ENCODE measurements at places on chromosomes 1 and 21. TPM values are rescaled to one million over a fixed set of nuclear protein-coding genes. Genes with fewer than 3 reads are reported as not detected.

The FMO3 gene
- 1.7 TPM for total RNA-seq

GRCh38 chr21:15190837-15191236, 126.0 kb upstream of the NRIP1 start:
- no peak overlapping the region for H3K27ac ChIP-seq
- no peak overlapping the region for H3K4me3 ChIP-seq
- H3K4me1 ChIP-seq = no peaks in the 10 kb centered on the region
- no peaks in the 10 kb centered on the region for H3K27me3 ChIP-seq
- DNase-seq = no peak
- no peaks in the 10 kb centered on the region for H3K36me3 ChIP-seq

The TNFRSF4 gene
- total RNA-seq = 1.3 TPM

The SMCP gene
- not detected for total RNA-seq

GRCh38 chr1:32013386-32014198, at the start of gene KHDRBS1:
Gene KHDRBS1 (plus strand): TSS chr1:32013868. CDS start chr1:32013996, 128 bp downstream.
- H3K4me3 ChIP-seq = peak within 1 kb of the TSS; percentile 59
- H3K27me3 ChIP-seq = no peaks in the 10 kb centered on the region
- H3K27ac ChIP-seq = peak within 1 kb of the TSS; percentile 95
- peaks cover 2% of the 10 kb centered on the region for H3K4me1 ChIP-seq
- peak; percentile 99 for DNase-seq

- DNase-seq = no peak
- H3K36me3 ChIP-seq = no peaks in the 10 kb centered on the region
- H3K4me1 ChIP-seq = peaks cover 5% of the 10 kb centered on the region
- peak overlapping the region; percentile 92 for H3K27ac ChIP-seq
- H3K4me3 ChIP-seq = no peak overlapping the region
Observed at GRCh38 chr1:18953731-18954231, 2.7 kb downstream of the IFFO2 start.

GRCh38 chr1:225454733-225455132, 26.9 kb upstream of the LBR start:
- H3K36me3 ChIP-seq = no peaks in the 10 kb centered on the region
- H3K4me1 ChIP-seq = no peaks in the 10 kb centered on the region
- DNase-seq = peak; percentile 60
- H3K27ac ChIP-seq = peak overlapping the region; percentile 55

DNA sequence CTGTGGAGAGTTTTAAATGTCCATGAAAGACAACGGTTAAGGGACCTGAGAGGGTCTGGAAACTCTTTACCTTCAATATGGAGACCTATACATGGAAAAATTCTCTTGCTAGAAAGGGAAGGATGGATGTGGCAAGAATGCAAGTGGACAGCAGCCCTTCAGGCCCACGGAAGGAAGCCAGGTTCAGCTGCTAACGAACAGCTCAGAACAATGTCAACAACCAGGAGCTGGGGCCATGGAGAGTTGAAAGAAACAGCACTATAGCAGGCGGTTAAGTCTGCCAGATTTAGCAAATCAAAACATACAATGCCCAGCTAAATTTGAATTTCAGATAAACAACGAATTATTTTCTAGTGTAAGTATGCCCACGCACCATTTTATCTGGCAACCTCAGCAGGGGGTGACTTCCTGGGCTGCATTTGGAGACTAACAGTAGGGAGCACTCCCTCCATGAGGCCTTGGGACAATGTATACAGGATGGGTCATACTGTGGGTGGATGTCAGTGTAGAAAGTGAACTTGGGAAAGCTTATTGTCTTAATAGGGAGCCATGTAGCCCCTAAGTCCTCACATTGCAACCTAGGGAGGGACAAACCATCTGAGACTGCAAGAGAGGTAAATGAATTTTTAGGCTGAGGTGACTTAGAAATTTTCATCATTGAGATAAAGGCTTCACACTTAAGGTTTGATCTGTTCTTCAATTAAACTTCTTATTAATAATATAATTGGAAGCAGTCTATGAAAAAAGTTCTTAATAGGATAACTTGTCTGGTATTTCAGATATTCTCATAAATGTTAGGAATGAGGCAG, 7.8 kb upstream of the H3-3A start:
- H3K4me1 ChIP-seq = no peaks in the 10 kb centered on the region
- no peaks in the 10 kb centered on the region for H3K27me3 ChIP-seq
- no peak overlapping the region for H3K4me3 ChIP-seq
- no peak overlapping the region for H3K27ac ChIP-seq
- no peaks in the 10 kb centered on the region for H3K36me3 ChIP-seq
- DNase-seq = no peak

- DNase-seq = no peak
- H3K4me3 ChIP-seq = no peak overlapping the region
- H3K4me1 ChIP-seq = no peaks in the 10 kb centered on the region
- H3K36me3 ChIP-seq = no peaks in the 10 kb centered on the region
- no peaks in the 10 kb centered on the region for H3K27me3 ChIP-seq
- no peak overlapping the region for H3K27ac ChIP-seq
Observed at GRCh38 chr1:111611986-111612385, 7.6 kb upstream of the RAP1A start.

The TINAGL1 gene
- total RNA-seq = 230 TPM
